ENCODE measurements at places on chromosomes 4 and X. TPM values are rescaled to one million over a fixed set of nuclear protein-coding genes. Genes with fewer than 3 reads are reported as not detected.

The GLRA2 gene
- total RNA-seq = 44.4 TPM

DNA sequence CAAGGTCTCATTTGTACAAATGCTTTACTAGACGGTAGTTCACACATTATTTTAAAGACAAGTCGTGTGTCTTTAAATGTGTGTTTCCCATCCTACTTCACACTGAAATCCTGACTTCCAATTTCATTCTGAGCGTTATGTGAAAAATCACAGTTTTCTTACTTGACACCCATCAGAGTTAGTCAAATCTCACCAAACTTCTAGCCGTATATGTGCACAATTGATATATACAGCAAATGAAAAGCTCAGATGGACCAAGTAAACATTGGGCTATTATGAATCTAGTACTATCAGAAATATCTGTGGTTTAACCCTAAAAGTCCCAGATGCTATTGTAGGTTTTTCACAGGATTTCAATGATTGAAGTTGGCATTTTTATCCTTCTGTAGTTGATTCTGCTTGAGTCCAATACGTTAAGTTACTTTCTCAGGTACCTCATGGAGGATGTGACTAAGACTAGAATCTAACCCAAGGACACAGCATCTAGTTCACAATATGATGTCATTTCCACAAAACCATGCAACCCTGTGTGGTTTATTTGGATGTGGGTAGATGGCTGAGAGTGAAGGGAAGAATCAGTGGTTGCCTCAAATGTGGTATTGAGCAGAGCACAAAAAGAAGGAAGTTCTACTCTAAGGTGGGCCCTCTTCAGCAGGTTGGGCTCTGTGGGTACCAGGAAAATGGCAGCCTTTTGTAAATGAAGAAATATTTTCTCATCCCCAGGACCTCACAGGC lies 22.1 kb upstream of the TRIM60 start:
- no peak for DNase-seq

The SERPINA7 gene
- not detected for total RNA-seq

GRCh38 chr4:15891312-15891711 lies 47.2 kb downstream of the FGFBP1 start:
- no peak for DNase-seq

DNA sequence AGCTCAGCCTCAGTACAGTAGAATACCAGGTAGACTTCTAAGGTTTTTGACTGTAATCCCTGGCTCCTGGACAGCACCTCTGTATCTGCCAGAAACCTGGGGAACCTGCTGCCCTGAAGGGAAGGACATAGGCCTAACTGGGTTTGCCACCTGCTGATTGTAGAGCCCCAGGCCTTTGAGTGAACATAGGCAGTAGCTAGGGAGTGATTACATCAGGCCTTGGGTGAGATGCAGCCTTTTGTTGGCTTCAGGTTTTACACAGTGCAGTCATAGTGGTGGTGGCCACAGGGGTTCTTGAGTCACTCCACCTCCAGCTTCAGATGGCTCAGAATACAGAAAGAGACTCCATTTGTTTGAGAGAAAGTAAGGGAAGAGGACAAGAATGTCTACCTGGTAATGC lies 19.3 kb downstream of the IQCM start:
- no peak for DNase-seq

The SLC6A14 gene
- total RNA-seq = not detected

The G6PD gene
- 19.2 TPM for total RNA-seq

- DNase-seq = no peak
Measured at GRCh38 chr4:155526452-155527169, 140.0 kb upstream of the GUCY1A1 start.

The ATP2B3 gene
- total RNA-seq = 5.6 TPM

GRCh38 chr4:110287130-110287529 lies 88.7 kb upstream of the ELOVL6 start:
- no peak for DNase-seq

The SSX3 gene
- not detected for total RNA-seq

The HNRNPD gene
- 90.0 TPM for total RNA-seq

GRCh38 chr4:125719987-125720386 lies 405.2 kb downstream of the FAT4 start:
- no peak for DNase-seq

GRCh38 chr4:37246891-37247290 lies 2.3 kb downstream of the NWD2 start:
- DNase-seq = no peak

The PPP2R2C gene
- total RNA-seq = 80.5 TPM

The FRG2 gene
- not detected for total RNA-seq

- no peak for DNase-seq
Measured at GRCh38 chr4:99677161-99677560, 19.5 kb upstream of the C4orf54 start.

- no peak for DNase-seq
Measured at GRCh38 chrX:78753571-78753970, 6.1 kb downstream of the LPAR4 start.

DNA sequence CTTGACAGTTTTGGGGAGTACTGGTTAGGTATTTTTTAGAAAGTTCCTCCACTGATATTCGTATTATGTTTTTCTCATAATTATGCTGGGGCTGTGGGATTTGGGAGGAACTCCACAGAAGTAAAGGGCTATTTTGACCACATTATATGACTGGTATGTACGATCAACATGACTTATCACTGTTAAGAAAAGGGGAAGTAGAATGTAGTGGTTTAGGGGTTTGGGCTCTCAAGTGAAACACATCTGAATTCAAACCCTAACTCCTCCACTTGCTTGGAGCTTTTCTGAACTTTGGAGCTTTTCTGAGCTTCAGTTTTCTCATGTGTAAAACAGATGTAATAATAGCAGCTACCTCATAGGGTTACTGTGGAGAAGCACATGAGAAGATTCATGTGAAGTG lies 96.4 kb upstream of the C1GALT1C1 start:
- DNase-seq = no peak

DNA sequence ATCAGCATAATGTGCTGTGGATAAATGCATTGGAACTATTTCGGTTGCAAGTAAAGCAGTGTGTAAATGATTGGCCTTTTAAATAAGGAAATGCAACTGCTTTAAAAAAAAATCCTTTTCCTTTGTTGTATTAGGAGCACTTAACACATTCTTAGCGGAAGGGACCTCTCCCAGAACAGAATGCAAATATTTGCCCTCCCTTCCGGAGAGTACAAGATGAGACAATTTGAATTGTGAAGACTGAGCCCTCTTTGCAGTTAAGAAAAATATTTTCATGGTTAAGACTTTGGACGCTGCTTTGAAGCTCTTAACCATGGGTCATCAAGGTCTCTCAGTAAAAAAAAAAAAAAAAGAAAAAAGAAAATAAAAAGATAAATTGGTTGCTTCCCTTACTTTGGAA lies 9.5 kb upstream of the NOX1 start:
- DNase-seq = no peak

DNA sequence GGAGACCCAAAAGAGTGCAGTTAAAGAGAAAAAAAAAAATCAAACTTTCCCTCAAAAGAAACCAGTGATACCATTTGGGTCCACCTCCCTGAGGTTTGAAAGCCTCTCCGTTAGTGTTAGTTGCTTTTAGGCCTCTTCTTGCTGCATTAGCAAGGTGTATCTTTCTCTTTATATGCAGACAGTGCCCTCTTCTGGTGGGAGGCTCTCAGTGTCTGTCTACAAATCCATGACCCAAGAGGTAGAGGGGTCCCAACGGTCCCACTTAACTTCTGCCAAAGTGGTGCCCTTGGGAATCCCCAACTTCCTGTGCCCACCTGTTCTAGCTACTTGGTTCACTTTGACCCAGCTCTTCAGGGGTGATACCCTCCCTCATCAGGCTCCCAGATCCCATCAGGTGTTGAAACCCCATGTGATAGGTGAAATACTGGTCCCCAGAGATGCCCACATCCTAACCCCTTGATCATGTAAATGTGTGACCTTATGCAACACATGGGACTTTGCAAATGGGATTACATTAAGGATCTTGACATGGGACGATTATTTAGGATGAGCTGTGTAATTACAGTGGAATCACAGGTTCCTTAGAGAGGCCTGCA lies 63.7 kb upstream of the CD99 start:
- no peak for DNase-seq

The ARHGAP36 gene
- total RNA-seq = 0.82 TPM

GRCh38 chr4:107155366-107155765 lies 119.3 kb upstream of the DKK2 start:
- DNase-seq = no peak

- peak; percentile 44 for DNase-seq
Measured at GRCh38 chr4:14168919-14169318, 541.4 kb upstream of the BOD1L1 start.

- DNase-seq = no peak
Measured at GRCh38 chrX:32687379-32687778, 524.0 kb downstream of the DMD start.

DNA sequence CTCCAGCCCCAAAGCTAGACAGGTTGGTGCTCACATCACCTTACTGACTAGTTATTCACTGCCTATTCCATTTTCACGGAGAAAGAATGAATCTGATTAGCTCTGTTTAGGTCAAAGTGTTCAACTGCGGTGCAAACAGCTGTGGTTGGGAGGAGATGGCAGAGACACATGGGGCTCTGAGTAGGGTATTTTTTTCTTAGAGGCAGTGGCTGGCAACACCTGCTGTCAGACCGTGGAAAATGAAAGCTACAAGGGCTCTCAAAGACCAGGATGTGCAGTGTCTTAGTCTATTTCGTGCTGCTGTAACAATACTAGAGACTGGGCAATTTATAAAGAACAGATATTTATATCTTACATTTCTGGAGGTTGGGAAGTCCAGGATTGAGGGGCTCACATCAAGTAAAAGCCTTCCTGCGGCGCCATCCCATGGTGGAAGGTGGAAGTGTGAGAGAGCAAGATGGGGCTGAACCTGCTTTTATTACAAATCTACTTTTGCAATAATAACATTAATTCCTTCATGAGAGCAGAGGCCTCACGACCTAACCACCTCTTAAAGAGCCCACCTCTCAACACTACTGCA lies 10.6 kb downstream of the NYX start:
- no peak for DNase-seq

The CCDC110 gene
- total RNA-seq = 5.1 TPM

- DNase-seq = no peak
Measured at GRCh38 chr4:120611092-120611491, 311.4 kb downstream of the PRDM5 start.

DNA sequence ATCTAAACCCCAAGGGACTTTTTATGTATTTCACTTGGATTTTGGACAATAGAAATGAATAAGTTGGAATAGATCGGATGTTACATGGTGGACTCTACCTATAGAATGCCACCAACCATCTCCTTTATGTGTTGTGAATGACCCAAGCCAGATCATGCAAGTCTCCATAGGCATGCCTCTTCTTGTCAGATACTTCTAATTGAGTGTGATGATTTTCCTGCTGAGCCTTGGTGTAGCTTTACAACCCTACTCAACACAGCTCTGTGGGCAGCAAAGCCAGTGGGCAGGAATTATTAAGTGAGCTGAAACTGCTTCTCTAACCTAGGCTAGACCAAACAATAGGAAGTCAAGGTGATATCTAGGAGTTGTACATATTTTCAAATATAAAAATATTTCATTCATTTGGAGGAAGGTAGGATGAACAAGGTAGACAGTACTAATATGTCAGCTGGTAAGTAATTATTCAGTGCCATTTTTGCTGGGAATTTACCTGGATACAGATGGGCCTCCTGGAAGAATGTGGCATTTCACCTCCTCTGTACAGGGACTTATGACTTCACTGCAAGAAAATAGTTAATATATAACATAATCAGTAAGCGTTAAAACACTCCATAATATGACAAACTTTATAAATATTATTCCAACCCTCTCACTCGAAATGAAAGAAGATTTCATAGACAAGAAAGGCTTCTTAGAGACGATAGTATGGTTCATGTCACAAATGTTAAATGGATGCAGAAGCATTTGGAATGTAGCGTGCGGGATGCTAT lies 298.0 kb upstream of the FAT1 start:
- no peak for DNase-seq

The CT47B1 gene
- total RNA-seq = not detected

DNA sequence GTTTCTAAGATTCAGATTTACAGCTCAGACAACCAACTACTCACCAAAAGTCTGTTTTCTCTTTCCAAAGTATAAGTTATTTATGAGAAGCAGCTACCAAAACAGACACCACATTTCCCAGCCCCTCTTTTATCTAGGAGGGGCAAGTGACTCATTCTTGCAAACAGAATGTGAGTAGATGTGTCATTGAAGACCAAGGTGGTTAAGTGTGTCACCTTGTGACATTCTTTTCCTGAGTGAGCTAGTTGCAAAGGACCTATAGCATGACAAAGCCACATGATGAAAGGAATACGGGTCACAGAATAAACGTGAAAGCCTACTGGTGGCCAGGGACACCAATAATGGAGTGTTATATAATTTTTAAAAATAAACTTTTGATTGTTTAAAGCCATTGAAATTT lies 50.0 kb downstream of the SLC7A11 start:
- DNase-seq = no peak

The RRAGB gene
- 54.9 TPM for total RNA-seq
